ENCODE measurements at places on chromosomes 5 and 9.

- no peak for DNase-seq
These were observed 374.5 kb upstream of the DAB2 start for GRCh38 chr5:39799242-39799641.

GRCh38 chr5:172097356-172097755, 90.7 kb downstream of the STK10 start:
- no peak for DNase-seq

DNA sequence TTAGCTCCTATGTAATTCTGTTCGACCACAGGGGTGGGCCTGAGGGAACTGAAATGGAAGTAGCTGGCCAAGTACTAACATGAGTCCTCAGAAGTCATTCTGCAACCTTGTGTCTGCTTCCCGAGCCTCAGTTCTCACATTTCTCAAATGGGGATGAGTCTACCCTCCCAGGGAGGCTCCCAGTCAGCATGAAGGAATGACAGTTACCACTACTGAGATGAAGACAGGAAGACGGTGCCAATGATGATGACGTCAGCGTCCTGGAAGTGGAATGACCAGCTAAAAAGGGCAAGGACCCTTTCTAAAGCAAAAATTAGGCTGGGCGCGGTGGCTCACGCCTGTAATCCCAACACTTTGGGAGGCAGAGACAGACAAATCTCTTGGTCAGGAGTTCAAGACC, 6.8 kb downstream of the PIP5KL1 start:
- no peak for DNase-seq

GRCh38 chr9:19512103-19512832, 103.5 kb downstream of the ACER2 start:
- no peak for DNase-seq

- DNase-seq, result peak; percentile 36
These were observed 42.7 kb downstream of the LRRC70 start for GRCh38 chr5:62621280-62621679.

DNA sequence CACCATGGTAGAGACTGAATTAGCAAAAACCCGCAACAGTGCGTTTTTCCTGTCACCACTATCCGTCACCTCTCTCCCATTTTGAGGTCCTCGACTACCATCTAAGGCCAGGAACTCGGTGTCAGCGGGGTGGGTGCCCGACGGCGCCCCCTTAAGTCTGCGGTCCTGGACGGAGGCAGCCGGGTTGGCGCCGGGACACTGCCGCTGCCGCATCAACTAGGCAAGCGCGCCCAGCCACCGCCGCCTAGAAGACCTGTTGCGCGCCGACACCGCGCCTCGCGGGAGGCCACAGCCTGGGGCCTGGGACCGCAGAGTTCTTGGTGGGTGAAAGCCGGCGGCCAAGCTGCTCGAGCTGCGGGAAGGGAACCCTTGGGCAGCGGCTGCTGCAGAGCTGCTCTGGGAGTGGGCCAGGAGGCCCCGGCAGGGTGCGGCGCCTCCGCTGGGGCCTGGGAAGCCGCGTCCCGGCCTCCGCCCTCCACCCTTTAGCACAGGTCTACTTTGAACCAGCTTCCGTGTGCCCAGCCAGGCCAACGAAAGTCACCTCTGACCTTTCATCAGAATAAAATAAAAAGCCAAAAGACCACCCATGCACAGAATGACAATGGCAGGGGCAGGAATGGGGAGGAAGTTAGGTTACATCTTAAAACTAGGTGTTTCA, 3.5 kb downstream of the FOXB2 start:
- DNase-seq, result peak; percentile 49

Measured in neuronal stem cell (in vitro differentiated cells).